ENCODE measurements at places on chromosomes 16 and 17.

DNA sequence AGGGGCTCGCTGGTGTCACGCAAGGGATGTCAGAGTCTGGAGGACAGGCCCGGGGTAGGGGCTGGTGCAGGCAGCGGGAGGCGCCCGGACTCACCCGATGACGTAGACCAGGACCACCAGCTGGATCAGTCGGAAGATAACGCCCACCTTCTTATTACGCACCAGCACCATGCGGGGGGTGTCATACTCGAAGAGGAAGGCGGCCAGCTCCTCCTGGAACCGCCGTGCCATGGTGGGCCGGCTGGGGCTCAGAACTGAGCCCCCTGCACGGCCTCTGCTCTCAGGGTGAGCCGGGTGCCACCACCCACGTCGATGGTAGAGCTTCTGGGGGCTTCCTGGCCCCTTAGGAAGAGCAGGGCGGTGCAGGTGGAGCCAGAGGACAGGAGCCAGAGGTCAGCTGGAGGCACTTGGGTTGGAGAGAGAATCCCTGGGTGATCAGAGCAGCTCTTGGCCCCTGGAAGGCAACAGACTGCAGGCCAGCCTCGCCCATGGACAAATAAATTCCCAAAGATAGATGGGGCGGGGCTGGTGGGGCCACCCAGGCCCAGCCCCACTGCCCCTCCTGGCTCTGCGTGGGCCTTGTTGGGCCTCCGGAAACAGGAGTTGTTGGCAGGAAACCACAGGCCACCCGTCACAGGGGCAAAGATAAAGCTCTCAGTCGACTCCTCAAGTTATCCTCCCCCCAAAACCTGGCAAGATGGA is at the start of gene P2RX1:
TSS of gene P2RX1 (minus strand) at position 471 of the 702 bp plus-strand sequence. CDS start at position 231, 240 bp downstream.
- DNase-seq, result no peak

- DNase-seq, result no peak
Observed at GRCh38 chr17:77466596-77467223, 325.9 kb downstream of the SEC14L1 start.

GRCh38 chr17:80951121-80952090 is 40.2 kb upstream of the CHMP6 start:
- no peak for DNase-seq

GRCh38 chr17:29133121-29133713 is 47.0 kb downstream of the MYO18A start:
- DNase-seq, result no peak

GRCh38 chr16:13926891-13927290 is 6.9 kb downstream of the ERCC4 start:
- DNase-seq, result no peak

DNA sequence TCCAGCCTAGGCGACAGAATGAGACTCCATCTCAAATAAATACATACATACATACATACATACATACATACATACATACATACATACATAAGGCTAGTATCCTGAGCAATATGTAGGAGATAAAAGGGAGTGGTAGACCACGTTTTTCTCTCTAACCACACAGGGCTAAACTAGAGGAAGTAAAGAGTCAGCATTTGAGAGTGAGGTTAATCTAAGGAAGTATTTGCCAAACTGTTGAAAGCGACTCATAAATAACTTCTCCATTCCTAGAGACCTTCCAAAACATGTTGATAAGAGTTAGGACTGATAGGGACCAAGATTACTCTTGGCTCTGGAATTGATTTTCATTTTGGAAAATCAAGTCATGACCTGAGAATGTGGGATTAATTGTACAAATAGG is 68.9 kb downstream of the NEUROD2 start:
- DNase-seq, result no peak

GRCh38 chr17:530851-531250 is 178.2 kb upstream of the RPH3AL start:
- DNase-seq, result no peak

Measured in germinal center (tissue), 1 donor.